Muscle of leg (tissue), 16 donors: ENCODE measurements at places on chromosomes 7 and 10.

DNA sequence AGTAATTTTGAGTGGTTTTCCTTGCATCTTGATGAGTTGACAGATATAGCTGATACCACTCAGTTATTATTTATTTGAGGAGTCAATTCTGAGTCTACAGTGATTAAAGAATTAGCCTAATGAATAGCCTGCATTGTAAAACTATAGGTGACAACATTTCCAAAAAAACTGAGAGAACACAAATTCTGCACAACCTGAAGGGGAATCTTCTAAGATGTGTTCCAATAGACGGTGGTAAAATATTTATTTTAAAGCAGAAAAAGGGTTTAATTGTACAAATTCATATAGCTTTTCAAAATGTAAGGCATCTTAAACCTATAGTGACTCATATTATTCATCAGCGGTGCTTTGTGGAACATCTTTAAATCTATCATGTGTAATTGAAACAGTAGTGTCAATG is 200.4 kb downstream of the RNLS start:
- no peak for DNase-seq
- peaks cover 5% of the 10 kb centered on the region for H3K4me1 ChIP-seq
- no peak overlapping the region for H3K27ac ChIP-seq
- H3K27me3 ChIP-seq: no peaks in the 10 kb centered on the region

GRCh38 chr10:6958254-6958653 is 378.2 kb upstream of the PRKCQ start:
- no peaks in the 10 kb centered on the region for H3K4me1 ChIP-seq
- no peaks in the 10 kb centered on the region for H3K27me3 ChIP-seq
- H3K36me3 ChIP-seq: no peaks in the 10 kb centered on the region
- DNase-seq: no peak
- no peak overlapping the region for H3K4me3 ChIP-seq

DNA sequence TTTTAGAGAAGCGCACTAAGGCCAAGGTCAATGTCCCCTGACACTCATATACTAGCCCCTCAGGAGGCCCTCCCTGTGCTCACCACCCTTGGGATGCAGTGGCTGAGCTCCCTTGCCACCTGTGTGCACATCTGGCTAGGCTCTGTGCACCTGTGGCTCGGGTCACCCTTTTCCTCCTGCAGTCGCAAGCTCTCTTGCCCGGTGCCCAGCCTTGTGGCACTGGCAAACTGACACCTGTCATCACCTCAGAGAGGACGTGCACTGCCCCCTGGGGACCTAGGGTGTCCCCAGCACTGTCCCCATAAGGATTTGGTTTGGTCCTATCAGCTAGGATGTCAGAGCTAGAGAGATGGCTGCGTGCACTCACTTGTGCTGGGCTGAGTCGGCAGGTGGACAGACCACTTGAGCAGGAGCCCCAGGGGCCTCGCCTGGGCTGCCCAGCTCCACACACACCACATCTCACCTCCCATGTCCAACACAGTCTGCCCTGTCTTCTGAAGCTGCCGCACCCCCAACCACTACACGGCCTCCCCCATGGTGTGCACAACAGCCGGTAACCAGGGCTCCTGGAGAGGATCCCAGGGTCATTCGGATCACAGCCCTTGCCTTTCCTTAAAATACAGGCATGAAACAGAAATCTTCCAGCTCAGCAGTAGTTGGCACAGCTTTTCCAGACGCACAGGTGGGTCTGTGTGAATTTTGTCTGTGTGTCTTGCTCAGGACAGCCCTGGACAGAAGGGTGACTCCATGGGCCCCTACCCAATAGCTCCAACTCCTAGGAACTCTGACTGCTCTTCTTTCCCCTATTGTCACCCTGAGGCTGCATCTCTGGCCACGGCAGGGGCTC is 111.0 kb downstream of the GRID1 start:
- H3K36me3 ChIP-seq: no peaks in the 10 kb centered on the region
- H3K4me3 ChIP-seq: no peak overlapping the region
- peaks cover 13% of the 10 kb centered on the region for H3K4me1 ChIP-seq
- DNase-seq: no peak
- no peak overlapping the region for H3K27ac ChIP-seq

DNA sequence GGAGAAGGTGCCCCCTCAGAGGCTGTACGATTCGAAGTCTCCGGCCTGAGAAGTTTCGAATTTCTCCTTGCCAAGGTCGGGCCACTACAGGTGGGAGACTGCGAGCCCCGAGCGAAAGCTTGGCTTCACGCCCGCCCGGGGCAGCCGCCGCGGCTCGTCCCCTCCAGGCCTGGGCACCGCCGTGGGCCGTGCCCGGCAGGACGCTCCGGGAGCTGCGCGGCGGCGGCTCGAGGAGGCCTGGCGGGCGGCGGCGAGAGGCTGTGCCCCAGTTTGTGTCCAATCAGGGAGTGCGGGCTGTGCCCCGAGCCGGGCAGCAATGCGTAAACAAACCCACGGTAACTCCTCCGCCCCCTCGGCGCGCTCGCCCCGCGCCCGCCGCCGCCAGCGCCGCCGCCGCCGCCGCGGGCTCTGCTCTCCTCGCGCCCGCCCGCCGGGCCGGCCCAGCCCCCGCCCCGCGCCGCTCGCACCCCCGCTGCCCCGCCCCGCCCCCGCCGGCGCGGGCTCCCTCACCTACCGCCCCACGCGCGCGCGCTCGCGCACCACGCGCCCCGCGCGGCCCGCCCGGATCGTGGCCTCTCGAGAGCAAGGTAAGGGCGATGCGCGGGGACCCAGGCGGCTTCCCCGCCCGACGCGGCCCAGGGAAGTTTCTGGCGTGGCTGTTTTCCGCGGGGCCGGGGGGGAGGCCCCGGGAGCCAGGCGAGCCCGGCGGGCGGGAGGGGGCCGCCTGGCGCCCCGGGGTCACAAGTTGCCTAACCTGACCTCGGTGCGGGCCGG is 57.8 kb upstream of the PCGF5 start:
- no peaks in the 10 kb centered on the region for H3K36me3 ChIP-seq
- peaks cover 10% of the 10 kb centered on the region for H3K4me1 ChIP-seq
- peak overlapping the region; percentile 54 for H3K27ac ChIP-seq
- peak overlapping the region; percentile 66 for H3K4me3 ChIP-seq
- peak; percentile 69 for DNase-seq
- peaks cover 16% of the 10 kb centered on the region for H3K27me3 ChIP-seq

DNA sequence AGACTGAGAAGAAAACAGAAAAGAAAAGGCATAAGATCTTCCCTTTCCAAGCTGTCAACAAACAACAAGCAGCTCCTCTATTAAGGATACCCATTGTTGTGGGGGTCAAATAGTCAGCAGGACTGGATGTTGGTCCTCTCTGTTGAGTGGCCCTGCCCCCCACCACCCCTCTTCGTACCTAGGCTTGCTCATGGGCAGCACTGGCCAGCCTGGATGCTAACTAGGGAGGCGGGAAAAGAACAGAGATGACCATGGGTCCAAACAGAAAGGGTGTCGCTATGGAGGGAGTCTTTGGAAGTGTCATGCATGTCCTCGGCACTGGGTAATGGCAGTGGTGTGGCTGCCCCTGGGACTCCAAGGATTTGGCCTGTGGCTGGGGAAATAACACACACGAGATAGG is 45.6 kb downstream of the SPDYE5 start:
- H3K4me1 ChIP-seq: no peaks in the 10 kb centered on the region
- peaks cover 58% of the 10 kb centered on the region for H3K36me3 ChIP-seq
- DNase-seq: no peak
- H3K4me3 ChIP-seq: no peak overlapping the region

GRCh38 chr10:101617102-101617823 is 29.1 kb downstream of the DPCD start:
- no peaks in the 10 kb centered on the region for H3K4me1 ChIP-seq
- no peak overlapping the region for H3K4me3 ChIP-seq
- DNase-seq: no peak
- H3K36me3 ChIP-seq: peaks cover 57% of the 10 kb centered on the region
- no peak overlapping the region for H3K27ac ChIP-seq

GRCh38 chr7:135862586-135863340 is 114.2 kb upstream of the FAM180A start:
- H3K27me3 ChIP-seq: no peaks in the 10 kb centered on the region
- DNase-seq: peak; percentile 11
- no peaks in the 10 kb centered on the region for H3K4me1 ChIP-seq
- H3K36me3 ChIP-seq: no peaks in the 10 kb centered on the region

DNA sequence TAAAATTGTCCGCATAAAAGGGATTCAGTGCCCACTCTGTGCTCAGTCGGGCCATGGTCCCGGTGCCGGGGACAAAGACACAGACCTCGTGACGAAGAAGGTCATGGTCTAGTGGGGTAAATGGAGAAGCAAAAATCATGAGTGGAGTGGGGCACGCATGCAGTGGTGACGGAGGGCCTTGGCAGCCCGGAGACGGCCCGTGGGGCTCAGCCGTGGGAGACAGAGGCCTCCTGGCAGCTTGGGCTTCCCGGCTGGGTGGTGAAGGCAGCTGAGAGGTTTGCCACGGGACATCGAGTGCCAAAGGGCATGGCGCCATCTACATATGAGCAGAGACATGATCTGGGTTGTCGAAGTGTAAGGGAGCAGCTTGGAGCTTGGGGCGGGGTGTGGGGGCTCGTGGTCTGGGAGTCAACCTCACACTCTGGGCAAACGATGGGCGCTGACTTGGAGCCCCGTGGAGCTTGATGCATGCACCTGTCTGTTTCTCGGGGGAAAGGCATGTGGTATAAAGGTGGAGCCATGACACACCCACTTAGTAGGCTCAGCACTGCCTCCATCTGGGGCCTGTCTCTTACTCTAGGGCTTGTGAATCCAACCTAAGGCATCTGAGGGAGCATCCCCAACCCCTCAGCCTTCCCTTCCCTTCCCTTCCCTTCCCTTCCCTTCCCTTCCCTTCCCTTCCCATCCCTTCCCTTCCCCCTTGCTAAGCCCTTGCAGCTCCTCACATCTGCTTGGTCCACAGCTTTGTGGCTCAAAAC is 151.0 kb upstream of the INSYN2A start:
- DNase-seq: no peak
- H3K4me3 ChIP-seq: no peak overlapping the region
- H3K27ac ChIP-seq: no peak overlapping the region
- H3K4me1 ChIP-seq: peaks cover 2% of the 10 kb centered on the region
- H3K27me3 ChIP-seq: no peaks in the 10 kb centered on the region

DNA sequence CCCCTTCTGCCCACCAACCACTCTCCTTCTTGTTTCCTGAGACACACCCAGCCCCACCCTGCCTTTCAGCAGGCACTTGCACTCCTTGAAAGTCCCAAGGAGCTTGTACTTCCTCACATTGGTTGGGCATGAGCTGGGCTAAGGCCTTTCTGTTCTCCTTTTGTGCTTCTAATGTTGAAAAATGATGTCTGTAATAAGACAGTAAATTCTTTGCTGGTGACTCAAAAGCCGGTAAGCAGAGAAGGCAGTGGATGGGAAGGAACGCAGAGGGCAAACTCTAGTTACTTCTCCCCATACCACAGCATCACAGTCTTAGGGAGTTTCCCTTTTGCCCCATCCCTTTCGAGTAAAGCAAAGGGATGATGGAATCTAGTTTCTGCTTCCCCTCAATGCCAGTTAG is 185.6 kb downstream of the PLXNA4 start:
- no peaks in the 10 kb centered on the region for H3K36me3 ChIP-seq
- H3K27ac ChIP-seq: no peak overlapping the region
- no peak for DNase-seq
- peaks cover 11% of the 10 kb centered on the region for H3K4me1 ChIP-seq
- peaks cover 10% of the 10 kb centered on the region for H3K27me3 ChIP-seq
- H3K4me3 ChIP-seq: no peak overlapping the region

- H3K4me3 ChIP-seq: no peak overlapping the region
- H3K4me1 ChIP-seq: peaks cover 2% of the 10 kb centered on the region
- H3K27ac ChIP-seq: no peak overlapping the region
- H3K27me3 ChIP-seq: no peaks in the 10 kb centered on the region
- H3K36me3 ChIP-seq: peaks cover 88% of the 10 kb centered on the region
Observed at GRCh38 chr10:79298403-79299244, 48.6 kb upstream of the PPIF start.

DNA sequence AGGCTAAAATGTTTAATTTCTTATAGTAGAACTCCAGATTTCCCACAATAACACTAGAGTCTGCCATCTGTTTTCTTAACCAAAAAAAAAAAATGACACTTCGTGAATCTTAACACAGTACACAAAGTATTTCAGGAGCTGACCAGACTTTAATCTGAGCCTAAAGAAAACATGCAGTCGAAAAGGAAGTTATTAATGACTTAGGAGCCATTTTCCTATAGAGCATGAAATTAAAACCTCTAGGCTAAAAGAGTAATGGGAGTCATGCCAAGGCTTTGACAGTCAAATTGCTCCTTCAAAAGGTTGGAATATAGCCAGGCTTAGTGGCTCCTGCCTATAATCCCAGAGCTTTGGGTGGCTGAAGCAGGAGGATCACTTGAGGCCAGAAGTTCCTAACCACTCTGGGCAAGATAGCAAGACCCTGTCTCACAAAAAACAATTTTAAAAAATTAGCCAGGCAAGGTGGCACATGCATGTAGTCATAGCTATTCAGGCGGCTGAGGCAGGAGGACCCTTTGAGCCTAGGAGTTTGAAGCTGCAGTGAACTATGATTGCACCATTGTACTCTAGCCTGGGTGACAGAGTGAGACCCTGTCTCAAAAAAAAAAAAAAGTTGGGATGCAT is 13.6 kb downstream of the MICU1 start:
- H3K4me3 ChIP-seq: no peak overlapping the region
- DNase-seq: peak; percentile 56
- H3K4me1 ChIP-seq: peaks cover 2% of the 10 kb centered on the region
- peak overlapping the region; percentile 4 for H3K27ac ChIP-seq

- H3K4me1 ChIP-seq: no peaks in the 10 kb centered on the region
- DNase-seq: no peak
- no peaks in the 10 kb centered on the region for H3K36me3 ChIP-seq
- H3K4me3 ChIP-seq: no peak overlapping the region
- no peak overlapping the region for H3K27ac ChIP-seq
- no peaks in the 10 kb centered on the region for H3K27me3 ChIP-seq
Observed at GRCh38 chr10:105185161-105185560, 544.1 kb downstream of the SORCS3 start.

- no peaks in the 10 kb centered on the region for H3K36me3 ChIP-seq
- peak; percentile 84 for DNase-seq
- H3K4me3 ChIP-seq: no peak overlapping the region
- H3K27ac ChIP-seq: peak overlapping the region; percentile 1
- no peaks in the 10 kb centered on the region for H3K27me3 ChIP-seq
Observed at GRCh38 chr10:70575874-70576802, 26.4 kb downstream of the PRF1 start.

GRCh38 chr7:35800718-35801391 is at the start of gene SEPTIN7:
SEPTIN7 (plus strand) TSS chr7:35801057; CDS start chr7:35801210, 153 bp downstream.
- H3K27ac ChIP-seq: peak within 1 kb of the TSS; percentile 98
- no peaks in the 10 kb centered on the region for H3K36me3 ChIP-seq
- H3K4me1 ChIP-seq: peaks cover 7% of the 10 kb centered on the region

DNA sequence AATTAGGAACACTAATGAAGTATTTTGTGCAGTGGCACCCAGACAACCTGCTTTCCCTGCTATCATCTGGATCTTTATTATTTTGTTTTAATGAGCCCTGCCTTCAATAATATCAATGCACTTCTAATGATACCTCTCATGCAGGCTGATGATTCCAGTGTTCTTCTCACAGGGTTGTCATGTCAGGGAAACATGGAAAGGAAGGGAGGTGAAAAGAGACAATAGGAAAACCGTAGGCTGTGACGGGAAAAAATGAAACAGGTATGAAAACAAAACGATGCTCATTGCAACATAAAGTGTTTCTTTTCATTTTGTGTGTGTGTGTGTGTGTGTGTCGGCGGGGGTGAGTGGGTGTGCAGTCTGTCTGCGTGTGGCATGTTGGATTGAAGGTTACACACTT is 102.6 kb upstream of the CTBP2 start:
- no peak overlapping the region for H3K27ac ChIP-seq
- no peaks in the 10 kb centered on the region for H3K36me3 ChIP-seq
- H3K27me3 ChIP-seq: peaks cover 5% of the 10 kb centered on the region
- H3K4me1 ChIP-seq: no peaks in the 10 kb centered on the region
- H3K4me3 ChIP-seq: no peak overlapping the region
- no peak for DNase-seq
